ENCODE measurements at places on chromosomes 12 and 14.

DNA sequence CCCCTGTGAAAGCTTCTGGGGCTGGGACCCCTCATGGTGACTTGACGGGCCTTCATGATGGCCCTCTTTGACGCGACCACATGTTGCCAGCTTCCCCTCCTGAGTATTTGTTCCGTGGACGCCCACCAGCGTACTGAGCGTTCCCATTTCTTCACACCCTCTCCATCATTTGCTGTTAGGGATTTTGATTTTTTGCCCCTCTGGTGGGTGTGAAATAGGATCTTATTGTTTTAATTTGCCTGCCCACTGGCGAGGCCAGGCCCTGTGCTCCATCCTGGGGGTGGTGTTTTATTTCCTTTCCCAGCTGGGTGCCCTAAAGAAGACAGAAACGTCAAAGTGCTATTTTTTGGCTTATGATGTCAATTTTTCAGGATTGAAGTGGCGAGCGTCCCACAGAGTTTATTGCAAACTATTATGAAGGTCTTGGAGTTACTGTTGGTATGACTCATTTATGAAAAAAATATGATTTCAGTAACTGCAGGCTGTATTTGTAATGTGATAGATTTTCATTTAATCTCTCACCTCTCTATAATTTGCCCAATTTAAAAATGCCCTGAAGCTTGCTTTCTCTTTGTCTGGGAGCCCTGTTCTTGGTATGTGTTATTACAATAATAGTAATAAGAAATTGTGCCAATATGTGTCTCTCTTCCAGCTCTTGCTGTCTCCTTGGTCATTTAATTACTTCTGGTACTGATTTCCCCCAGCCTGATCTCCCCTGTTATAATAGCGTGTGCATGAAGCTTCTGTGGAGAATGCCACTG lies 99.6 kb downstream of the SLC25A47 start:
- DNase-seq, result no peak

- DNase-seq, result no peak
Observed at GRCh38 chr12:86249851-86250250, 6.3 kb downstream of the MGAT4C start.

DNA sequence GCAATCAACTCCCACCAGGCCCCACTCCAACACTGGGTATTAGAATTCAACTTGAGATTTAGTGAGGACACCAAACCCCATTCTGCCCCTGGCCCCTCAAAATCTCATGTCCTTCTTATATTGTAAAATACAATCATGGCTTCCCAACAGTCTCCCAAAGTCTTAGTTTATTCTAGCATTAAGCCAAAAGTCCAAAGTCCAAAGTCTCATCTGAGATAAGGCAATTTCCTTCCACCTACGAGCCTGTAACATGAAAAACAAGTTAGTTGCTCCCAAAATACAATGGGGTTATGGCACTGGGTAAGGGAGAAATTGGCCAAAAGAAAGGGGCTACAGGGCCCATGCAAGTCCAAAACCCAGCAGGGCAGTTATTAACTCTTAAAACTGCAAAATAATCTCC lies 46.6 kb upstream of the TMTC1 start:
- no peak for DNase-seq

DNA sequence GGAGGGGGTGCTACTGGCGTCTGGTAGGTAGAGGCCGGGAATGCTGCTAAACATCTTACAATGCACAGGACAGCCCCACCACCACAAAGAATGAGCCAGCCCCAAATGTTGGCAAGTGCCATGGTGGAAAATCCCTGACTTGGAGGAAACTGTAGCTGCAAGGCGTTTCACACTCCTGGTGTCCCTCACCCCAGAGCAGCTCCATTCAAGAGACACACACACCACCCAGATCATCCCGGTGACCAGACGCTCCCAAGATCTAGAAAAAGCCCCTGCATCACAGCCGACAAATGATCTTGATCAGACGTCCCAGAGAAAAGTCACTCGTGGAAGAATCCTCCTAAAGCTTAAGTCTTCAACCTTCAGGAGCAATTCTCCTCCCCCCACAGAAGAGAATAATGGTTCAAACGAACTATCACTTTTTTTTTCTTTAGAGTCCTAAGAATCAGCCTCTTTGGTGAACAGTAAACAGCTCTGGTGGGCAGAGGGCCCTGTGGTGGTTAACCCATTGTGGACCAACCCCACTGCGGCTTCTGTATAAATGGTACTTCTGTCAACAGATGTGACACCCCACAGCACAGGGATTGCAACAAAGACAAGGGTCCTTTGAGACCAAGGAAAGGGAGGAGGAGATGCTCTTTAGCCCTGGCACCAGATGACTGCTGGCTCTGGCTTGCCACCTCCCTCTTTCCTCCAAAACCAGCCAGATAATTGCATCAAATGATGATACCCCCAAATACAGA lies 2.7 kb downstream of the GLTP start:
- no peak for DNase-seq

GRCh38 chr12:21502164-21502496 lies 541 bp downstream of the GOLT1B start:
- DNase-seq, result peak; percentile 37

GRCh38 chr12:39490500-39491282 lies 47.8 kb upstream of the KIF21A start:
- no peak for DNase-seq

GRCh38 chr14:71554959-71555612 lies 377.1 kb upstream of the RGS6 start:
- no peak for DNase-seq

GRCh38 chr12:5305425-5305824 lies 126.5 kb upstream of the NTF3 start:
- no peak for DNase-seq

GRCh38 chr12:73598626-73599025 lies 939.0 kb upstream of the ATXN7L3B start:
- no peak for DNase-seq

DNA sequence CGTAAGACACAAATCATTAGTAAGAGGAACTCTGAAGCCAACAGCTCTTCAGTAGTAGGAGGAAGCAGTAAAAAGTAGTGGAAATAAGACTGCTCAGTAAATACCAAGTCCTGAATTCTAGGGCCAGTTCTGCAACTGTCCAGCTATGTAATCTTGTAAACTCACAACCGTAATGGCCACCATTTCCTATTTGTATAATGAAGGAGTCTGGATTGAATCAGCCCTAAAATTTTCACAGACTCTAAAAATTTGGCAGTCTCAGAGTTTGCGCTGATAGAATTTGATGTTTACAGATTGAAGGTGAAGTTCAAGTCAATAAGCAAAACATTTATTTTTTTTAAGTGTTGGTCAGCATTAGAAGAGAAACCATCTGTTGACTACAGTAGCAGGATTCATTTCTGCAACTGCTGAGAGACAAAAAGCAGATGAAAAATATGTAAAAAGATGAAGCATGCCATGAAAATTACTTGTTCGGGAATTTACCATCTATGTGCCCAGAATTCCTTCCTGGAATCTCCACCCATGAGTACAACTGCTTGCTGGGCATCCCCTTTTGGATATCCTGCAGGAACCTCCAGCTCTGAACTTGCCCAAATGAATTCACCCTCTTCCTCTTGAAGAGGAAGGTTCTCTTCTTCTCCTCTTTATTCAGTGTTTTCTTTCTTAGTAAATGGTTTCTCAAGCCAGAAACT lies 47.5 kb downstream of the GALNT4 start:
- no peak for DNase-seq

- DNase-seq, result no peak
Observed at GRCh38 chr14:71448431-71449315, 483.6 kb upstream of the RGS6 start.

GRCh38 chr12:48296586-48297282 lies 54.0 kb downstream of the ZNF641 start:
- no peak for DNase-seq

- DNase-seq, result peak; percentile 14
Observed at GRCh38 chr12:115998119-115998633, 279.3 kb downstream of the MED13L start.

- DNase-seq, result no peak
Observed at GRCh38 chr12:125203145-125203765, 138.0 kb downstream of the AACS start.

DNA sequence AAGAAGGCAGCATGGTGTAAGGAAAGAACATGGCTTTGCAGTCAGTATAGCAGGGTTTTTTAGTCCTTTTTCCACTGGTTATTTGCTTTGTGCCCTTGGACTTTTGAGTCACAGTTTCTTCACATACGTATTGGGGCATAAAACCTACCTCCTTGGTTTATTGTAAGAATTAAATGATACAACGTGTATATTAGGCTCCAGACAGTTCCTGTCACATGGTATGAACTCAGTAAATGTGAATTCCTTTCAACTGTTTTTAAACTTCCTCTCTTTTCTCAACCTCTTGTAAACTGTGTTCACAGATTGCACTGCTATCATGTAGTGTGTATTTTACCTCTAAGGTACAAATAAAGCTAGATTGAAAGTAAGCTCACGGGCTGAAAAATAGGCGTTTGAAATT lies 29.5 kb downstream of the MSRB3 start:
- peak; percentile 49 for DNase-seq

GRCh38 chr12:114695305-114695592 lies 11.3 kb upstream of the TBX3 start:
- DNase-seq, result no peak

DNA sequence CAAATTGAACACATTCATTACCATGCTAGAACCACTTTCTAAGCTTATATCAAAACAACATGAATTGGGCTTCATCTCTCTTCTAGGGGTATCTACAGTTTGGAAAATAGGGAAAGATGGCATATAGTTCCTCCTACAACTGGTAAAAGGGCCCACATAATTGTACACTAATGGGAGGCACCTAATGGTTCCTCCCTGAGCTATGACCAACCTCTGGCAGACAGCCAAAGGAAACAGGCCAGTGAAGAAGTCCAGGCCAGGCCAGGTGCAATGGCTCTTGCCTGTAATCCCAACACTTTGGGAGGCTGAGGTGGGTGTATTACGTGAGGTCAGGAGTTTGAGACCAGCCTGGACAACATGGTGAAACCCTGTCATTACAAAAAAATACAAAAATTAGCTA lies 23.2 kb upstream of the APOF start:
- DNase-seq, result no peak

- no peak for DNase-seq
Observed at GRCh38 chr14:69619012-69619411, 7.6 kb downstream of the SUSD6 start.

DNA sequence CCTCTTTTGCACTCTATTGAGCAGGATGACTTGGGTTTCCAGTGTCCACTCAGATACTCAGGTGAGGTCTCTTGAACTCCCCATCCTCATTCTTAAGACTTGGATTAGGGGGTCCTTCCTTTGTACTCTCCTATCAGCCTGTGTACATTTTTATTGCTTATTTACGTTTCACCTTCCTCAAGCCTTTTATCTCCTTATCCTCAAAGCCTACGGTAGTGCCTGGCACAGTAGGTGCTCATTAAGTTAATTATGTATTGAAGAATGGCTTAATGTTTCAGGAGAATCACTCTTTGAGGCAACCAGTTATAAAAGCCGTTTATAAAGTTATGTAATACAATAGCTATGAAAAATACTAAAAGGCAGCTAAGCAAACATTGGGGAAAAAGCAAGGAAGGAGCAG lies 315.7 kb downstream of the NPAS3 start:
- DNase-seq, result no peak

- DNase-seq, result no peak
Observed at GRCh38 chr12:69534389-69534822, 50.9 kb upstream of the CCT2 start.

DNA sequence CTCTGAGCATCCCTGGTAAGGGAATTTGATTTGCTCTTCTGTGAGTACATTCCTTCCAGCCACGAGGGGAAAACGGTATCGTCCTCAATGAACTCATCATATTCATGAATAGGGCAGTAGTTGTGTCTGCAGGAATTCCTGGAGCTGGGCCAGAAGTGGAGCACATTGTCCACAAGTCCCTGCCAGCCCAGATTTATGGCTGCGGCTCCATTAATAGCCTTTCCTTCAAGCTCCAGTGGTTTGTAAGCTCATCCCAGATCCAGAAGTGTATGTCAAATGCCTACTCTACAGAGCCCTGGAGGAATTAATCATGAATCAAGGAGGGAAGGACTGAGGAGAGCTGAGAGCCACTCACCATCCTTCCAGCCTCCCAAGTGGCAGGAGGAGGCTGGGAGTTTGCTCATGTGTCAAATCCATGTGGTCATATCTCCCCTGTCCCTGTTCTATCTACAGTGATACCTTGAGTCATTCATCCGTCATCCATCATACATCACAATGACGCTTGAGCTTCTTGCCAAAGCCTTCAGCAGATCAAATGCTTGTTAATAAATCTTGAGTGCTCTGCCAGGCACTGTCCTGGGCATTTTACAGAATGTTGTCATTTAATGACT lies 65.5 kb downstream of the SVOP start:
- DNase-seq, result no peak

- no peak for DNase-seq
Observed at GRCh38 chr12:17588968-17589367, 501.0 kb downstream of the RERGL start.

GRCh38 chr12:79547044-79547734 lies 143.6 kb downstream of the PAWR start:
- DNase-seq, result no peak

DNA sequence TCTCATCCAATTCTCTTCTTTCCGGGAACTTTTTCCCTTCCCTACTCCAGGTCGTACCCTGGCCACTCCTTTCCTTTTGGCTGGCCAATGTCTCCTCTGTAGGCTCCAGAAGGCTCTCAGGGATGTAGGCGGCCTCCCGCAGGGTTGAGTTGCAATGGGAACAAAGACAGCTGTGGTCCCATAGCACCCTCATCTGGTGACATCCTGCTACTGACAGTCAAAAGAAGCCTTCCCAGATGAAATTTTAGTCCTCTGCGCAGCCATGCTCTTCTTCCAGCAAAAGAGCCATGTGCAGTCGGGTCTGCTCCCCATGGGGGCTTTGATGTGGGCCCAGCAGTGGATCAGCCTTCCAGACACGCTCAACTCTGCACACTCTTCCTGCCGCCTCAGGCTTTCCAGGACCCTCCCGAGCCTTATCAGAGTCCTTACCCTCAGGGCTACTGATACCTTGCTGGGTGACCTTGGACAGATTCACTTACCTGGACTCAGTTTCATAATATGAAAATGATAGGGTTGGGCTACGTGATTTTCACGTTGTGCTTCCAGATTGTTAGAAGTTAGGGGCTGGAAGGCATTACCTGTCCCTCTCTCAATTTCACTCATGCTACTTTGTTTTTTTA lies 5.5 kb upstream of the CELA1 start:
- DNase-seq, result no peak

DNA sequence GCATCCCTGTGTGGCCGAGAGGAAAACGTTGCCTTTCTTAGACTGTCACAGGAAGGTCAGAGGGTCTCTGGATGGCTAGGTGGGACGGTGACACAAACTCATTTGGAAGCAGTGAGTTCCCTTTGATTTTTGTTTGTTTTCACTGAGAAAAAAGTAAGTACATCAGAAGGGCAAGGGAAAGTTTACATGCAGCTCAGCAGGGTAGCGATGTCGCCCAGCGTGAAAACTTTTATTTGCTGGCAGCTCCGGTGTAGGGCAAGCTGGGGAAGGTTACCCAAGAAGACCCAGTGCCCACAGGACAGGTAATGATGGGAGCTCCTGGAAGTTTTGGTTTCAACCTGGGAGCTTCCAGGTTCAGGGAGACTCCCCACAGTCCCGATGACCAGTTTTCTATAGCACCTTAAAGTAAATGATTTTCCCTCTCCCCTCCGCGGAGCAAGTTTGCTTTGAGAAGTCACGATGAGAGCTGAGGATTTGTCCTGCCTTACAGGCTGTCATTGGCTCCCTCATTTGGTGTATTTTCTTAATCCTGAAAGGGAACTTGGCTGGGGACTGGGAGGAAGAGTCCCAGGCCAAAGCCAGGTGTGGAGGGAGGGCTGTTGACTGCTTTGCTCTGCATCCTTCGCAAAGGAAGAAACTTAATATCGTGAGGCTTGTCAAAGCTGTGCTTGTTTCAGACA lies 64.7 kb upstream of the ESRRB start:
- no peak for DNase-seq

- no peak for DNase-seq
Observed at GRCh38 chr12:46503637-46504175, 131.1 kb upstream of the SLC38A2 start.

All from hematopoietic multipotent progenitor cell (in vitro differentiated cells).